ENCODE measurements at places on chromosomes 4 and X. TPM values are rescaled to one million over a fixed set of nuclear protein-coding genes. Genes with fewer than 3 reads are reported as not detected.

NKX3-2 gene
- polyA plus RNA-seq: not detected

- DNase-seq: no peak
These were observed 103.2 kb downstream of the ANXA3 start for GRCh38 chr4:78654807-78655206.

SPP1 gene
- polyA plus RNA-seq: 103 TPM

DNA sequence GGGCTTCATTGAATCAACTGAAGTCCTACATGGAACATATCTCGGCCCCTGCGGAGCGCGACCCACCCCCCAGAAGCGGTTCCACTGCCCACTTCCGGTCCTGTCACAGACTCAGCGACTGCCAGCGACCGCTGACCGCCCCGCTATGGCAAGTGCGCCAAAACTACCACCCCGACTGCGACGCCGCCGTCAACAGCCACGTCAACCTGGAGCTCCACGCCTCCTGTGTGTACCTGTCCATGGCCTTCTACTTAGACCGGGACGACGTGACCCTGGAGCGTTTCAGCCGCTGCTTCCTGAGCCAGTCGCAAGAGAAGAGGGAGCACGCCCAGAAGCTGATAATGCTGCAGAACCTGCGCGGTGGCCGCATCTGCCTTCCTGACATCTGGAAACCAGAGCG, 14.8 kb upstream of the FAM47A start:
- no peak for DNase-seq

DNA sequence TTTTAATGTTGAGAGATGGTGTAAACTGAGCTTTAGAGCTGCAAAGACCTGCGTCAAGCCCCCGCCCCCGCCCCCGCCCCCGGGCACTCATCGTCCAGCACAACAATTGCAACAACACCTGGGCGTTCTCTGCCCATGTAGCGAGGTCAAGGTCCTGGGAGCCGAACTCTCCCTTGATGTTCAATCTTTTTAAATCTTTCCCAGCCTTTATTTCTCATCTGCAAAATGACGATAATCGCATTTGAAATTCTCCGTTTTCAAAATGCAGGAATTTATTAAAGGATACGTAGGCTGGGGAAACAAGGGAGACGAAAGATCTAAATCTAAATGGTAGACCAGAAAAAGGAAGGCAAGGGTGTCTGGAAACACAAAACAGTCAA, 648 bp upstream of the MSMO1 start:
- peak; percentile 39 for DNase-seq

DNA sequence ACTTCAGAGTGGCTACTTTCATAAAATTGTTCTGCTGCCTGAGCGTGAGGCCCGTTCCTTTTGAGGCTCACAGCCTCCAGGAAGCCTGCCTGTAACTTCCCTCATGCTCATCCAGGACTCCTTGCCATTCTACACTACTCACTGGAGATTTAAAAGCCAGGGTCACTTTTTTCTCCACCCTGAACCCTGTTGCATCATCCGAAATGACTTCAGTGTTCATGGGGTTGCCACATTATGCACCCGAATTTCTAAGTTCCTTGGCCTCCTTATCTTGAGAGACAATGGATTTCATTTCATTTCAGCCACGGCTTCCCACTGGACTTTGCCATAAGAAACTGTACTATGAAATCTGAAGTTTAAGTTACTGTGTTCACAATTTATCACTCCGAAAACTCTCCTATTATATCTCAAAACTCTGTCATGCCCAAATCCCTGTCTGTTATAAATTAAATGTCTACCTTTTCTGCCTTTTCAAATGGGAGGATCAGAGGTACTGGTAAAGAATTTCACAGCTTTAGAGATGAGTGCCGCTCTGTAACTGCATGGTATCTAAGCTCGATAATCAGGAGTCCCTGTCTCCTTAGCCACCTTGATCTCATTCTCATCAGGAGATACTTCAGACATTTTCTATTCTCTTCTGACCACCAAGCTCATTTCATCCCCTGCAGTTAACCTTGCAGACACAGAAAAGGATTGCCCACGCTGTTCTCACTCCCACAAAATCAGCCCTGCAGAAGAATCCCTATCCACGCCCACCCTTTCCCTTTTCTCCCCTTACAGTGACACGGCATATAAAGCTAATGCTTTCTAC, 59.9 kb downstream of the TRIML1 start:
- no peak for DNase-seq

- DNase-seq: no peak
These were observed 17.3 kb upstream of the LAP3 start for GRCh38 chr4:17559709-17560048.

DNA sequence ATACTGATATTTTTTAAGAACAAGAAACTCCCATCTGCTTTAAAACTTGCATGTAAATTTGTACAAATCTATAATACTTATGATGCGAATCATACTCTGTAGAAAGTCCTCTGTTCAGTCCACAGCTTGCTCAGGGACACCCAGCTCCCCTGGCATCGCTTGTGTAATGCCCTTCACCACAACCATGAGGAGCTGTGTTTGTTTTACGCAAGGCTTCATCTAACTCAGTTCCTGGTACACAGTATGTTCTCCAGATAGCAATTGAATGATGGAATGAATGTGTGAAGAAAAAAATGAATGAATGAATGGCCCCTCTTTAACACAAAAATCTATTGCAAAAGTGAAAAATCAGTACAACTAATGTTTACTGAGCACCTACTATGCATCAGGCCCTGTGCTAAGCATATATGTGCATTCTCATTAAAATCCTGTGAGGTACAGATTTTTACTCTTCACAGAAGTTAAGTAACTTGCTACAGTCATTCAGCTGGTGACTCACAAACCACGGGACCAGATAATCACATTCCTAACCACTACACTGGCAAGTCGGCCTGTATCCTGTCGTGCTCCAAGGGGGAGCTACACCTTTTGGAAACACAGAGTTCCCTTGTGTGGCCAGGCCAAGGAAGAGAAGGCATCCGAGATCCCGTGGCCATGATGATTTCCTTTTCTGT, 58.7 kb upstream of the KDR start:
- no peak for DNase-seq

FAM184B gene
- polyA plus RNA-seq: 0.85 TPM

GRCh38 chr4:145939856-145940255, 1.2 kb upstream of the ZNF827 start:
- DNase-seq: no peak

PAGE4 gene
- polyA plus RNA-seq: 1.5 TPM

DNA sequence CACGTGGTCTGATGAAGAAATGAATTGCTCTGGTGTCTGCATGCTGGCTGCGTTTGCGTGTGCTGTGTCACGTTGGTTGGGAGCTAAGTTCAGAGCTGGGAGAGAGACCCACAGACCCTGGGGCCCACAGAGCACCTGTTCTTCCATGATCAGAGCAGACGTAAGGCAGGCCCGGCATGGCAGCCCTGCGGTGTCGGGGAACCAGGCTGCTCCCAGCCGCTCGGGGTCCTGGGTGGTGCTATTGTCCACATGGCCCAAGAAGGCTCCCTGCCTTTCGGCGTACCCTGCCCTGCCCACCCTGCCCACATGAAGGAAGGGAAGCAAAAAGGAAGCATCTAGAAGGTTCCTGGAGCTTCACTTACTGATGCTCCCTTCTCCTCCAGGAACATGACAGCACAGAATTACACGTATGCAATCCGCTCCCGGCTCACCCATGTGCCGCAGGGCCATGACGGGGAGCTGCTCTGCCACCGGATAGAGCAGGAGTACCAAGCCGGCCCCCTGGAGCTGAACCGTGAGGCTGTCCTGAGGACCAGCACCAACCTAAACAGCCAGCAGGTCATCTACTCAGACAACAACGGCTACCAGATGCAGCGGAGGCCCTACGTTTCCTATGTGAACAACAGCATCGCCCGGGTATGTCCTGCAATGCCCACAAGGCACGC, 30.9 kb upstream of the MRFAP1 start:
- DNase-seq: no peak

- no peak for DNase-seq
These were observed 62.4 kb downstream of the TMEM165 start for GRCh38 chr4:55458164-55458563.

GRCh38 chr4:72432975-72433374, 136.0 kb downstream of the ADAMTS3 start:
- no peak for DNase-seq

DNA sequence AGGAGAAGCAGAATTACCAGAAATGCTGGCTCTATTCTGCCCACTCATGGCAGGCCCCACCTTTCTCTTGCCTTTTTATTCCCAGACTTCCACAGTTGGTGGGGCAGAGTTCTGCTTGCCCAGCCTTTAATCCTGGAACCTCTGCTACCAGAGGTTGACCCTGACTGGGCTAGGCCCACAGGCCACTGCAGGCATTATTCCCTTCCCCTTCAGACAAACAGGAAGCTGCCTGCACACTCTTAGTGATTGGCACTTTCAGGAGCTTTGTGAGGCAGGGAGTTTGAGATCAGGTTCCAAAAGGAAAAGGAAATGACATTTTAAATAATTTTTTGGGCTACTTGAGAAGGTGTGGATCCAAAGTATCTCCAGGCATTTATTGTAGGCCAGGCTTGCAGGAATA, 18.8 kb downstream of the MSN start:
- no peak for DNase-seq

GRCh38 chrX:63751481-63751880, 33.5 kb downstream of the ARHGEF9 start:
- no peak for DNase-seq

DNA sequence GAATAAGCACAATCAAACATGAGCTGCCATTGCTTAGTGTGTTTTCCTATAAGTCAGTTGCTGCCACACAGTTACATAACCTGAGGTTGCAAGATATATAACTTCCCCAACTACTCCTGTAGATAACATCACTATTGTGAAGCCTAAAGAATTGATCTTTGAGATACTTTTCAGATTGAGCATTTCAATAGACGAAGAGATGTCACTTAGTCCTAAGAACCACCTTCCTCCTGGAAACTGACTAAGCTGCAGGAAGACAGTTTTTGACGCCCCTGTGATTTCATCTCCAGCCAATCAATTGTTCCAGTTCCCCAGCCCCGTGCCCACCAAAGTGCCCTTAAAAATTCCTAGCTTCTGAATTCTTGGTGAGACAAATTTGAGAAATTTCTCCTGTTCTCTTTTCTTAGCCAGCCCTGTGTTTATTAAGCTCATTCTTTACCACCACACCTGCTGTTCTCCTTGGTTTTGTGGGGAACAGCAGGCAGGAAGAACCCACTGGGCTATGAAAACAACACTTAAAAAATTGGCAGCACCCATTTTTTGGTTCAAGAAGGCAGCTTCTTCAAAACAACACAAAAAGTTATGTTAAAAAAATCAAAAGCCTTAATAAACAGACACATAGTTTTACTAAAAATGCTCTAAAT, 317.1 kb upstream of the PABPC4L start:
- DNase-seq: no peak

DNA sequence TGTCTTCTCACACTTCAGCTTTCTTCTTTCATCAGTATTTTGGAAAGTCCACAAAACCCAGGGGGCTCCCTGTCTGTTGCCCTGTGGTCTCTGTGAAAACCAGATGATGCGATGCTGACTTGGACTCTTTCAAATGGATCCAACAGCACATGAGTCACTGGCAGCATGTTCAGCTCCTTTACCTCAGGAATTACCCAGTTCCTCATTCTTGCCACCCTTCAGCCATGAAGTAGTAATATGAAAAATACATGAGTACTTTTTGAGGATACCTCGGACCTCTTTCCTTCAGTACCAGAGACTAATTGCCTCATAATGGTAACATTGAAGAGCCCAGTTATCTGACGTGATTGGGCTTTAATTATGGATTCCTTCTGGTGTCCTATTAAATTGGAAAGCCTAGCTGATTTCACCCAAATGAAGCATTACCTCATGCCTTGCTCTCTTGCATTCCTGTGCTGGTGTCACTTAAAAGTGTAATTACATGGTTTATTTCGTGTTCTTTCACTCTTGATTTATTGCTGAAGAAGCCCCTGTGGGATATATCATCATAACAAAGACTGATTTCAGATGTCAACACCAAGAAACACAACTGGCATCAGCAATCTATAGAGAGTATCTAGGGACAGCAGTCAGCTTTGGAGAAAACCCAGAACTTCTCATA, 63.4 kb downstream of the NFKB1 start:
- DNase-seq: no peak

DNA sequence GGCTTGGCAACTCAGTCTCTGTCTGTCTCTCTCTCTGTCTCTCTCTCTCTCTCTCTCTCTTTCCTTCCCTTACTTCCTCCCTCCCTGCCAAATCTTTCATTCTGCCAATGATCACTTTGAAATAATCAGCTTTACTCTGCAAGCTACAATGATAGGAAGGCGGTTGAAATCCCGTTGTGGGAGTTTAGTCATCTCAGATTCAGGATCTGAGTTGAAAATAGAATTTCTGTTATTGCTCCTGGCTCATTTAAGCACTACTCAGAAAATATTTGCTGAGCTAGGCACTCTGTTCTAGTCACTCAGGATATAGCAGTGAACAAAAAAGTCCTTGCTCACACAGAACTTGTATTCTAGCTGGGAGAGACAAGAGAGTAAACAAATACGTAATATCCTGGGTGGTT, 56.3 kb upstream of the DCTD start:
- DNase-seq: no peak

DNA sequence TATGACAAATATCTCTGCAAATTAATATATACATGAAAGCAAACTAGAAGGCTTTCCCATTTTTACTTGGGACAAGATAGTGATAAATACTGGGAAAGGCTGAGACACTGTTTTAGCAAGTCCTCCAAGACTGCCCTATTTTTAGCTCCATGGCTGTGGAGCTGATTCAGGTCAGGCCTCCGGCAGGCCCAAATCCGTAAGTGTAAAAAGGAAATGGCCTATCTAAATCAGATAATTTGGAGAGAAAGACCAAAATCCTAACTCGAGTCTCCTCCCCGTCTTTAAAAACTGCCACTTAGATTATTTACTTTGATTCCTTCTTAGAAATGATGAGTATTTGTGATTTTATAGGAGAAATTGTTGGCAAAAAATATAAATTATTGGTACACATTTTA, 2.9 kb downstream of the OTUD4 start:
- no peak for DNase-seq

DNA sequence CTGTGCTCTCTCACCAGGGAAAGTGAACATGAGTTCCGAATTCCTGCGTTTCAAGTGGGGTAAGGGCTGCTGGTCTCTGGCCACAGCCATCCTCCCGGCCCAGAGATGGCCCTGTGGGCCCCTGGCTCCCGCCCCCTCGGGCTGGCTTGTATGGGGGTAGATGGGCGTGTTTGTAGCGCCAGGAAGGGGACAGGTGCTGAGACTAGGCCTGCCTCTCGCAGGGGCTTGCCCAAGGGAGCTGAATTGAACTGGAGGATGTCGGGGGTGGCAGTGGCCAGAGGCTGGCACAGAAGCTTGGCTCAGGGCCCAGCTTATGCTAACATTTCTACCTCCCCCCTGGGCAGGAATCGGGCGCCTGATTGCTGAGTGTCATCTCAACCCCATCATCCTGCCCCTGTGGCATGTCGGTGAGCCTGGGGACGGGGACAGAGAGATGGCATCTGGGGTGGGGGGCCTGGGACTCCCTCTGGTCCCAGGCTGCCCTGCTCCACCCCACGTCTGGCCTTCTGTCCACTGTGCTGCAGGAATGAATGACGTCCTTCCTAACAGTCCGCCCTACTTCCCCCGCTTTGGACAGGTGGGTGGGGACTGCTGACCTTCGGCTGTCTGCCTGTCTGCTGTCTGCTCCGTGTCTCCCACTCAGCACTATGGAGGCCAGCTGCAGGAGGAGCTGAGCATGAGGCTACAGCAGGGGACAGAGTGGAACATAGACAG, 8.5 kb downstream of the TAFAZZIN start:
- DNase-seq: no peak

GRCh38 chr4:21795091-21795490, 153.5 kb downstream of the KCNIP4 start:
- DNase-seq: no peak

MUC7 gene
- 0.24 TPM for polyA plus RNA-seq

GRCh38 chr4:10706236-10706635, 21.7 kb upstream of the CLNK start:
- DNase-seq: no peak

- no peak for DNase-seq
These were observed 28.5 kb downstream of the PJA1 start for GRCh38 chrX:69136546-69137331.
